NCI-H1105 (cell line): ENCODE measurements at places on chromosomes 11 and 22.

- no peak for DNase-seq
Observed at GRCh38 chr22:39314251-39314971, 5.0 kb downstream of the RPL3 start.

DNA sequence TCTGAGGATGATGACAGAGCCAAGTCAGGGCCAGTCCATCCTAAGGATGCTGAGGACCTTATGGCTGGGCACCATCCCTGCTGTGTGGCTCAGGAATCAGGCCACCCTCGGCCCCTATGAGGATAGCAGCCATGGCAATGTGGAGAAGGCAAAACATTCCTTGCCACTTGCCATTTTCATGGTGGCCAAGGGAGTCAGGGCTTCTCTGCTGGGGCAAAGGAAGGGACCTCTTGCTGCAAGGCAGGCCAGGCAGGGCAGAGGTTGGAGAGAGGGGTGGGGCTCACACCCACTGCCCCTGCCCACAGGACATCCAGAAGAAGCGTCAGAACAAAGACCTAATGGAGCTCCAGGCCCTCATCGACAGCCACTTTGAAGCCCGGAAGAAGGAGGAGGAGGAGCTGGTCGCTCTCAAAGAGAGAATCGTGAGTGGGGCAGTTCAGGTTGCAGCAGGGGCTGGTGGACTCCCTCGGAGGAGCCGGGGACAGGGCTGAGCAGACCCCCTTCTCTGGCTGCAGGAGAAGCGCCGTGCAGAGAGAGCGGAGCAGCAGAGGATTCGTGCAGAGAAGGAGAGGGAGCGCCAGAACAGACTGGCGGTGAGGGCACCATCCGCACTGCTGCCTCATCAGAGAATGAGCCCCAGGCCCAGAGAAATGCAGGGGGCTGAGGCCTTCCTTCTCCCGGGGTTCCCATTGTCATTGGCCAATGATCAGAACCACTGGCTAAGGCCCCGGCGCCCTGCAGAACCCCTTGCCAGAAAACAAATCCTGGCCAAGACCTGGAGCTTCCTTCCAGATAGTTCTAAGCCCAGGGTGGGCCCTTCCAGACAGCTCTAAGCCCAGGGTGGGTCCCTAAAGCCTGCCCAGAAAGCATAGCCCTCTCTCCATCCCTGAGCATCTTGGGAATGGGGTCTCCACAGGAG is 13.5 kb upstream of the MRPL23 start:
- no peak for DNase-seq

DNA sequence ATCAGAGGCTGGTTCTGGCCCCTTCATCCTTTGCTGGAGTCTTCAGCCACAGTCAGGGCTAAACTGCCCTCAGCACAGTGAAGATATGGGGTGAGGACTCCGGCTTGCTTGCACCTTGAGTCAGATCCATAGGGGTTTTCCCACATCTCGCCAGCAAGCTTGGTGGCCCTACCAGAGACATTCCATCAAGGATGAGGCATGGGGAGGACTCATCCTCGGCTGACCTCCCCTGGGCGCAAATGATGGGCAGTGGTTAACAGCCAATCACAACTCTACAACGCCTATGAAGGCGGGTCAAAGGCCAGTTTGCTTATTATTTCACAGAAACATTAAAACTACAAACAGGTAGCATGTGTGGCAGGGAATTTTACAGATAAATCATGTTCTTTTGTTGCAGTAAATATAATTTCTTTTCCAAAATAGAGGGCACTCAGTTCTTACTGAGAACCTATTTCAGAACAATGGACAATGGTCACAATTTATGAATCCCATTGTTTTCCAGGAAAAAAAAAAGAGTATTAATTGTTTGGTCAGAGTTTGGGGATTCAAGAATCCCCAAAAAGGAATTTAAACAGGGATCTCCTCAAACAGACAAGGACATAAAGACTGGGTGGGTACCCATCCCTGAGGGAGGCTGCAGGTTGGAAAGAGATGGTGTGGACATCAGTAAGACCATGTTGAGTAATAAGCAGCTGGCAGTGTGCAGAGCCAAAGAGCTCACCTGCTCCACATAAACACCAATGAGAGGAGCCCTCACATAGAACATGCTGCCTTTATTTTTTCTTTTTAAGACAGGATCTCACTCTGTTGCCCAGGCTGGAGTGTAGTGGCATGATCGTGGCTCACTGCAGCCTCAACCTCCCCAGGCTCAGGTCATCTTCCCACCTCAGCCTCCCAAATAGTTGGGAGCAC is 14.8 kb downstream of the PLAAT3 start:
- DNase-seq, result no peak

DNA sequence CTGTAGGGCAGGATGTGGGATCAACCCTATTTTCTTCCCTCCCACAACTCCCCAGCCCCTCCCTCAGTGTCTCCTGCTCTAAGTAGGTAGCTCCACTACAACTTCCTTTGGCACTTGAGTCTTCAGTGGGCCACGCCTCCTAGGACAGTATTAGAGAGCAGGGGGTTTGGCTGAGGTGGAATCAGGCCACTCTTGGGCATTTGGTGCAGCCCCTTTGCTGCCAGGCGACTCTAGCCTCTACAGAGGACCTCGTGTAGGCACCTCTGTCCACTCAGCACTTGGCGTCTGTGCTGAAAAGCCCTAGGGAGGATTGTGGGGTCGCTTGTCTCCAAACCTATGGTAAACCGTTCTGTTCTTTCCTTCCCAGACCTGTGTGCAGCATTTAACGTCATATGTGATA is 2.7 kb downstream of the FADD start:
- DNase-seq, result no peak

DNA sequence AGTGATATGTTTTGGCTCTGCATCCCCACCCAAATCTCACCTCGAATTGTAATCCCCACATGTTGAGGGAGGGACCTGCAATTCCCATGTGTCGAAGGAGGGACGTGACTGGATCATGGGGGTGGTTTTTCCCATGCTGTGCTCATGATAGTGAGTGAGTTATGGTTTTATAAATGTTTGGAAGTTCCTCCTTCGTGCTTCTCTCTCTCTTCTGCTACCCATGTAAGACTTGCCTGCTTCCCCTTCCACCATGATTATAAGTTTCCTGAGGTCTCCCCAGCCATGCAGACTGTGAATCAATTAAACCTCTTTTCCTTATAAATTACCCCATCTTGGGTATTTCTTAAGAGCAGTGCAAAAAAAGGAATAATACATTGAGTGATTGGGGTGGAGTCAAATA is 7.3 kb upstream of the CEP295 start:
- no peak for DNase-seq

DNA sequence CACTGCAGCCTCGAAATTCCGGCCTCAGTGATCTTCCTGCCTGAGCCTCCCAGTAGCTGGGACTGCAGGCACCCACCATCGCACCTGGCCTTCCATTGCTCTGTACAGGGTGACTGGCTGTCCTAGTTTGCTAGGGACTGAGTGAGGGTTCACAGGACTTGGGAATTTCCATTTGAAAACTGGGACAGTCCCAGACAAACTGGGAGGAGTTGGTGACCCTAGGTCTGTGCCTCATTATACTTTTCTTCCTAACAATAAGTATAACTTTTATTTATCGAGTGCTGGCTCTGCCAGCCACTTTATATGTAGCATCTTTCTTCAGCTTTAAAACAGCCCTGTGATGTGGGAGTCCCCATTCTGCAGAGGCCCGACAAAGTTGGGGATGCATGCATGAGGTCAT is 25.5 kb downstream of the TCP11L1 start:
- no peak for DNase-seq
